Testis (tissue), 5 donors: ENCODE measurements at places on chromosomes 11 and 22.

DNA sequence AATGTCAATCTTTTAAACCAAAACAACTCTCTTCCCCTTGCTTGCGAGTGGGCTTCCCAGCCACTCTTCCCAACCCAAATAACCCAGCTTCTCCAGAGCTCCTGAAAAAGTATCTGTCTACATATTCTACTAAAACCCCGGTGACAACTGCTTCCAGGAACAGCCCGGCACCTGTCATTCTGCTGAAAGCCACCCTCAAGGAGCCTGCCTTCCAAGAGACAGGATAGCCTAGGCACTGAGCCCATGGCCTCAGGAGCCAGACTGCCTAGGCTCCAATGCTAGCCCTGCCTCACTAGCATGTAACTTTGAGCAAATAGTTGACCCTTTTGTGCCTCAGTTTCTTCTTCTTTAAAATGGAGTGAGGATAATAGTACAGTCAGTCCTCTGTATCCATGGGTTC is 459.8 kb downstream of the SOX6 start:
- DNase-seq, result no peak

GRCh38 chr22:36864454-36865215 is 3.8 kb downstream of the NCF4 start:
- DNase-seq, result no peak

DNA sequence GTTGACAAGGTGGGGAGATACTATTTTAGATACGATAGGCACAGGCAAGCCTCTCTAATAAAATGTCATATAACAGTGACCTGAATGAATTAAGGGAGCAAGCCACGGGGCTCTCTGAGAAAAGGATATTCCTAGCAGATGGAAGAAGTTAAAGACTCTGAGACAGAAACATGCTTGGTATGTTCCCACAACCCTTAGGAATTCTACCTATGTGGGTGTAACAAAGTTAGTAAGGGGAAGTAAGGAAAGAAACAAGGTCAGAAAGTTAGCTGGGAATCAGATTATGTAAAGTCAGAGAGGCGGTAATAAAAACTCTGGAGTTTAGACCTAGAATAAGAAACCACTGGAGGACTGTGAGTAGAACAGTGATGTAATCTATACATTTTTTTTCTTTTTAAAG is 59.7 kb upstream of the GDPD4 start:
- no peak for DNase-seq

DNA sequence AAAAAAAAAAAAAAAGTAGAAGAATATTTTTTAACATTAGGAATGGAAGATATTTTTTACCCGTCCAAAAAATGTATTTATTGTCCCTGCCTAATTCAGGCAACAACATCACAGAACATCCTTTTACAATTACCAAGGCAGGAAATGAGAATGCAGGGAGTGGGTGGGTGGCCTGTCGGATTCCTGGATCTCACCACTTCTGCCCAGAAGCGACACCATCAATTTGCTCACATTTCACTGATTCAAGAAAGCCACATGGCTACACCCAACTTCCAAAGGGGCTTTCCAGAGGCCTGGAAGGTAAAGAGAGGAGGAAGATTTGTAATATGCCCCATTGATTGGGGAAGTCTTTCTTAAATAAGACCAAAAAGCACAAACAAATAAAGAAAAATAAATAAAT is 93.8 kb upstream of the CLPB start:
- no peak for DNase-seq

GRCh38 chr11:108937746-108938145 is 272.9 kb downstream of the DDX10 start:
- DNase-seq, result no peak

- no peak for DNase-seq
Observed at GRCh38 chr22:22927888-22928665, 40.5 kb downstream of the IGLL5 start.

GRCh38 chr11:1482581-1483444 is 3.8 kb downstream of the MOB2 start:
- no peak for DNase-seq

DNA sequence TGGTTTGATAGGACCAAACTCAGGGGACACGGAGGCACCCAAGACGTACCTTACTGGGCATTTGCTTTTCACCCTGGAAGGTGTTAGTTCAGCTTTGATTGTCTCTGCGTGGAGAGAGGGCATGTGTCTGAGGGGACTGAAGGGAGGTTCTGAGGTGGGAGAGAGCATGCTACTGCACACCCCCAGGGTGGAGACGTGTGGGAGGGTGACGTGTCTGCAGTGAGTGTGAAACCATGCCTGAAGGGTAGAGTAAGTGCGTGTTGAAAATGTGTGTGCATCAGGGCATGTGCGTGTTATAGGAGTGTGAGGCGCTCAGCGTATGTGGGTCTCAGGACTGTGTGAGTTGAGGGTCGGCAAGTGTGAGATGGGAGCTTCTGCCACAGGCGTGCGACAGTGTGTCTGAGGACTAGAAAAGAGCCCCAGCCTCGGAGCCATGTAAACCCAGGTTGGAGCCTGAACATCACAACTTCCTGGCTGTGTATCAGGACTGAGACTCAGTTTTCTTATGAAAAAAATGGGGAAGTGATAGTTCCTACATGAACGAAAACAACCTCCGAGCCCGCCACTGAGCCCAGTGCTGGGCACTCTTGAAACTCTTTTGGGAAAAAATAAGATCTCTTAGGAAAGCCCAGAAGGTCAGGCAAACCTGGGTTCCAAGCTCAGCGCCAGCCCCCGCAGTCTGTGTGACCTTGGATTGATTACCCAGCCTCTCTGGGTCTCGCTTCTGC is 11.8 kb upstream of the KCNJ11 start:
- no peak for DNase-seq

DNA sequence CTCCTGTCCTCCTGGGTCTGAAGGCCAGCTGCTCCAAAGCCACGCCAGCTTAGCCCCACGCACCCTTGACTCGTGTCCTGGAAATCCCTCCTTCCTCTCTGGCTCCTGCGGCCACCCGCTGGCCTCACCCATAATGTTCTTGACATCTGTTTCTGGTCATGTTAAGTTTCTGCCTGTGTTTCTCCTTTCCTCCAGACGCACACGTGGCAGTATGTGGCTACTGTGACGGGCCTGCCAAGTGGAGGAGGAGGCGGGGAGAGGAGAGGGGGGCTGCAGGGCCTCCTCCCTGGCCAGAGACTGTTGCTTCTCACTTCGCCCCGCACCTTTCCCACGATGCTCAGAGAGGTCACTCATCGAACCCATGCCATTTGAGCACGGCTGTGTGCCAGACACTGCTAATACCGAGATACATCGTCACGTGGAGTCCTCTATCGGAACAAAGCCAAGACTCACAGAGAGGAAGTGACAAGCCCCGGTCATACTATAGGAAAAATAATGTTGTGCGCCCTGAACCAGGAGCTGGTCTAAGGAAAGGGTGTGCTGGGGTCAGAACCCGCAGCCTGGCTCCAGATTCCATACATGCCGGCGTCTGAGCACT is 11.5 kb downstream of the C1QTNF6 start:
- DNase-seq, result peak; percentile 76

GRCh38 chr11:102253020-102253715 is 64.1 kb upstream of the BIRC3 start:
- no peak for DNase-seq

DNA sequence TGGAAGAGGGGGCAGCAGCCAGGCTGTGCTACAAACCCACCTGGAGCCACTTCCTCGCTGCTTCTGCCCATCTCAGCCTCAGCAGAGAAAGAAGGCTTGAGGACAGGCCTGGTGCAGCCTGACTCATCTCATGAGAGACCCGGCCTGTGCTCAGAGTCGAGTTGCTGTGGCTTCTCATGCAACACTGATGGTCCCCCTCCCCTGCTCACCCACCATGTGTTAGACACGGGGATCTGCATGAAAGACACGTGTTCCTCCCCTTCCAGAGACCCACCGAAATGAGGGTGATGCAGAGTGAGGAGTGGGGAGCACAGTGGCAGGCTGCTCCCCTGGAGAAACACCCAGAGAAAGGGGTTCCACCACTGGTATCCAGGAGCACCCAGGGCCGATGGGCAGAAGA is 15.0 kb downstream of the RTN4R start:
- DNase-seq, result no peak

DNA sequence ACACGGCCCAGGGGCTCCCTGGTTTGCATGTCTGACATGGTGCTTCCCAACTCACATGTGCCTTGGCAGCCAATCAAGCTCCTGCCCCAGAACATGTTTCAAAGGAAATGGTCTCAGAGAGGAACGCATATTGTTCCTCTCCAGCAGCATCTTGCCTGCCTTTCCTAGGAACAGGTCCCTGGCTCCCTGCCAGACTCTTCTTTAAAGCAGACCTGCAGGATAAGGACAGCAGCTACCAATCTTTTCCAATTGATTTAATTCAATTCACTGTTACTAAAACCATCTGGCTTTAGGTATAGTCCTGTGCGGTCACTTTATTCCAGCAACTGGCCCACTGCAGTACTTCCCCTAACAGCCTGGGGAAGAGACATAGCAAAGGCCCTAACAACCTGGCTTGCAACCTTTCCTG is 79.9 kb downstream of the AMBRA1 start:
- DNase-seq, result peak; percentile 46

- no peak for DNase-seq
Observed at GRCh38 chr11:131609337-131609736, 238.9 kb downstream of the NTM start.

- no peak for DNase-seq
Observed at GRCh38 chr11:12264361-12264760, 113.0 kb upstream of the PARVA start.

GRCh38 chr11:86383041-86383955 is 8.6 kb downstream of the CCDC81 start:
- DNase-seq, result no peak

- no peak for DNase-seq
Observed at GRCh38 chr22:49091451-49091850, 736.2 kb downstream of the BRD1 start.

DNA sequence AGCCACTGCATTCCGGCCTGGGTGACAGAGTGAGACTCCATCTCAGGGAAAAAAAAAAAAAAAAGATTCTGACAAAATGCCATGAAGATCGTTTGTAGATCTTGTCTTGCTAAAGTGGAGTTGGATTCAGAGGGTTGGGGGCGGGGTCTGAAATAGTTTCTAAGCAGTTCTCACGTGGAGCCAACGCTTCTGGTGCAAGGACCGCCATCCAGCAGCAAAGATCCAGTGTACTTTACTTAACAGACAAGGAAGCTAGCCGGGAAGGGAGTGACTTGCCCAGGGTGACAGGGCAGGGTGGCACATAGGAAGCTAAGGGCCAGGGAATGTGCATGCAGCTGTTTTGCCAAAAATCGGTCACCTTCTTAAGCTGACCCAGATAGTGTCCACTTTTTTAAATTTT is 27.4 kb downstream of the APOL1 start:
- no peak for DNase-seq

- no peak for DNase-seq
Observed at GRCh38 chr11:87187930-87188329, 150.2 kb downstream of the TMEM135 start.

DNA sequence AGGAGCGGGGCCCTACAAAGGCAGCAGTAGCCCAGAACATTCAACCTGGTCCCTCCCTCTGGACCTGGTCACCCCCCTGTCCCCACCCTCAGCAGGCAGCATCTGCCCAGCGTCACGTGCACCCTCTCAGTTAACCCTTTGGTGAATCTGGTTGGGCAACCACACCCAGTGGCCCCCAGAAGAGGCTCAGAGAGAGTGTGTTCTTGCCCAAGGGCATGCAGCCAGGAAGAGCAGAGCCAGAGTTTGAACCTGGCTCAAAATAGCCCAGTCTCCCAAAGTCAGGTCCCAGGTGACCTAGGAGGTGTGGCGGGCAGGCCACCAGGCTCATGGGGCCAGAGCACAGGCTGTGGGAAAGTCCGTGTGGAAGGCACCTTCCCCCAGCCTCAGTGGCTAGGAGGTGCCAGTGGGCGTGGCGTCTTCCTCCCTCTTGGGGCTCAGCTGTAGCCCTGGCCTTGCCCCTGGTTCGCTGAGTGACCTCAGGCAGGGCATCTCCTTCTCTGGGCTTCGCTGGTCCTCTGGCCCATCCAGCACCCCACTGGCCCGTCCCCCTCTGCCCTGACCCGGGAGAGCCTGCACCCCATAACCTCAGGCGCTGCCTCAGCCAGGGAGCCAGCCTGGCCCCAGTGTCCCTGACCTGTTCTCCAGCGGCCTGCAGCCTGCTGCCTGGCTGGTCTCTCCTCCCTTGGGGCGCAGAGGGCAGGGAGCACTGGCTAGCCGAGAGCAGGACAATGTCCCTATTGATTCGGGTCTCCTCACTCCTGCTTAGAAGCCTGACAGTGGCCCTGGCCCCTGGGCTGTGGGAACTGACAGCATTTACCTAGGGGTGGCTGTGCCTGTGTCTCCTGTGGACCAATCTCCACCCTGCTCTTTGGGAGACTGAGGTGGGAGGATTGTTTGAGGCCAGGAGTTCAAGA is 7.0 kb downstream of the ALDH3B1 start:
- peak; percentile 56 for DNase-seq

- no peak for DNase-seq
Observed at GRCh38 chr11:23359297-23359696, 499.0 kb upstream of the CCDC179 start.

DNA sequence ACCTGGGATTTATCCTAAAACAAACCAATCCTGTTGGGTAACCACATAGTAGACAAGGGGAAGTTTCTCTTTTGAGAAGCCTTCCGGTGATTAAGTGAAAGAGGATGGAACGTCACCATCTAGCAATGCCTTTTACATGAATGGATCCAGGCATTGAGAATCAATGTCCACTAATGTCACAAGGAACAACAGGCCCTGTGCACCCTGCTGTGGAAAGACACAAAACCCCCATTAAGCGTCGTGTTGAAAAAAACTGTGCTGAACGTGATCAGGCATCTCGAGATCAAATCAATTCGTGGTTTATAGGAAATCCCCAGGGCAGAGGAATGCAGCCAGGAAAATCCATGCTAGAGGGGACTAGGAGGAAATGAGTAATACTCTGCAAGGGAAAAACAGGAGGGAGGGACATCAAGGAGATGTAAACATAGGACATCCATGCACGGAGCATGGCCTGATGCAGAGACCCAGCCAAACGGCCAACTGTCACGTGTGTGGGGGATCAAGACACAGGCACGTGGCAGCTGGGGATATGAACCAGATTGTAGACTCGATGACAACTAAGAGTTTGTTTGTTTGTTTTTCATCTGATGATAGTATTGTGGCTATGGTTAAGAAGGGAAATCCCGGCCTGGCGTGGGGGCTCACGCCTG is 38.6 kb upstream of the CARS1 start:
- DNase-seq, result no peak

DNA sequence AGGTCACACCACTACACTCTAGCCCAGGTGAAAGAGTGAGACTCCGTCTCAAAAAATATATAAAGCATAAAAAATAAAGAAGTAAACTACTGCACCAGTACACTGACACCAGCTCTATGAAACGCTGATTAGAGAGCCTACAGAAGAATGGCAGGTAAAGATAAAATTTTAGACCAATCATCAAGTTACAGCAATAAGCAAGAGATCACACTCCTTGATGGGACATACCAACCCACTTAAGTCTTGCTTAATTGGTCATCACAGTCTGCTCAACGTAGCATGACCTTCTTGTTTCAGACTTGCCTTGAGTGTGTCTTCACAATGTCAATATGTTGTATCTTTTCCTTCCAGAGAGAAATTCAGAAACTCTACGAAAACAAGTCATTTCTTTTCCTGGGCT is 12.5 kb downstream of the SRPRA start:
- no peak for DNase-seq
